ENCODE measurements at places on chromosomes 16 and 17.

DNA sequence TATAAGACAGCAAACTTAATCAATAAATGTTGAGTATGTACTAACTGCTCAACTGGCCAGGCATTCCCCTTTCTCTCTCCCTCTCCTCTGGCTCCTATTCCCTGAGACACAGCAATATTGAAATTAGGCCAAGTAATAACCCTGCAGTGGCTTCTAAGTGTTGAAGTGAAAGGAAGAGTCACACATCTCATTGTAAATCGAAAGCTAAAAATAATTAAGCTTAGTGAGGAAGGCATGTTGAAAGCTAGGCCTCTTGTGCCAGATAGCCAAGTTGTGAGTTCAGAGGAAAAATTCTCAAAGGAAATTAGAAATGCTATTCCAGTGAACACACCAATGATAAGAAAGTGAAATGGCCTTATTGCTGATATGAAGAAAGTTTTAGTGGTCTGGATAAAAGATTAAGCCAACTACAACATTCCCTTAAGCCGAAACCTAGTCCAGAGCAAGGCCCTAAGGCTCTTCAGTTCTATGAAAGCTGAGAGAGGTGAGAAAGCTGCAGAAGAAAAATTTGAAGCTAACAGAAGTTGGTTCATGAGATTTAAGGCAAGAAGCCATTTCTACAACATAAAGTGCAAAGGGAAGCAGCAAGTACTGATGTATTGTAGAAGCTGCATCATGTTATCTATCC is 35.4 kb upstream of the ABCC11 start:
- DNase-seq: no peak

DNA sequence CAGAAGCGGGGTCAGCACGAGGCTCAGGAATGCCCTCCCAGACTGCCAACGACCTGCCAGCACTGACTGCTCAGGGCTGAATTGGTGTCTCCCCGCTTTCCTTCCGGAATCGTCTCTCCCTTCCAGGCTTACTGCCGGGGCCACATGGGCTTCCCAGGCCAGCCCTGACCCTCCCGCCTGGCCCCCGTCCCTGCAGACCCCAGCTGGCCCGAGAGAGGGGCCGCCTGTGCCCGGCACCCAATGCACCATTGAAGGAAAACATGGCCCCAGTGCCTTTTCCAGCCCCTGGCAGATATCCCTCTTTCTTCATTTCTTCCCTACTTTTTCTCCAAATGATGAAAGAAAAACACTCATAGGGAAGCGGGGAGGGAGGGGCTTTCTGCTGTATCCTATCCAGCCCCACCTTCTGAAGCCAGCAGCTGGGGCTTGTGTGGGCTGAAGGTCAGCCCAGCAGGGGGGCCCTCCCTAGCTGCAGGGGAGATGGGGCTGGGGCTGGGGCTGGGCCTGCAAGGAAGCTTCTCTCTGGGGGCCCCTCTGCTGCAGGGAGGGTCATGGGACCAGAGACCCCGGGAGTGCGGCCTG is 25.9 kb downstream of the ZNF469 start:
- no peak for DNase-seq

DNA sequence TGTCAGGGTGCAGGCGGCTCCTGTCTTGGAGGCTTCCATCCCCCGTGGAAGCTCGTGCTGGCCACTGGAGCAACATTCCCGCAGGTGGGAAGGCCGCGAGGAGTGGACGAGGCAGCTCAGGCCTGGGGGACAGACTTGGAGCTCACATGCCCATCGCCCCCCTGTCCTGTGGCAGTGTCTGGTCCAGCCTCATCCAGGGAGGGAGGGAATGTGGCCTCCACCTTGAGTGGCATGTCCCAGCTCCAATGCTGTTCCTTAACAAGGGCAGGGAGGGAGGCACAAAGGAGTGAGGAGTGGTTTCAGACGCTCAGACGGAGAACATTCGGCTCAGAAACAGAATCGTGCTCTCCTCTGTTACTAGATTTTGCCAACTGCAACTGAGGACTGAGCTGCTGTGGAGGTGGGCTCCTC is 159.4 kb upstream of the CHMP6 start:
- DNase-seq: no peak

DNA sequence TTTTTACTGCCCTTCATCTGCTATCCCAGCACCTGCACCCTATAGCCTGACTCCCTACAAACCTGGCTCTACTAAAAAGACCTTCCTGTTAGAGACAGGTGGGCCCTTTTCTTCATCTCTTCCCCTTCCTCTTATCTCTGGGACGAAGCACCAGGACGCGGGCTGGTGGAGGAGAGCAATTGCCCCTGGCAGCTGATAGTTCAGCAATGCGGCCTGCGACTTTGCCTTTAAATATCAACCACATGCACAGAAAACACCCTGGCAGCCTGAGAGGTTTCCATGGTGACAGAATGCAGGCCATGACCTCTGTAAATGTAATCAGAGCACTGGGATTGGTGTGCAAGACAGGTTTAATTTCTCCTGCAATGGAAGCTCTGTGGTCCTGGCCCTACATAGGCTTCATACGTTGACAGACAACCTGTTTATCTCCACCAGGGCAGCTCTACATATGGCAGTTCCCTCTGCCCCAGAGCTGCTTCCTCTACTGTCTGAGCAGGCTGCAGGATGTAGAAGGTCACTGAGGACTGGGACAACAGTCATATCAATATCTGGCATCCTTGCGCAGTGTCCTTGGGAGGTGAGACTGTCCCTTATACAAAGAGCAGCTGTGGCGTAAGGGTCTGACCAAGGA is 10.0 kb upstream of the SKAP1 start:
- DNase-seq: no peak

DNA sequence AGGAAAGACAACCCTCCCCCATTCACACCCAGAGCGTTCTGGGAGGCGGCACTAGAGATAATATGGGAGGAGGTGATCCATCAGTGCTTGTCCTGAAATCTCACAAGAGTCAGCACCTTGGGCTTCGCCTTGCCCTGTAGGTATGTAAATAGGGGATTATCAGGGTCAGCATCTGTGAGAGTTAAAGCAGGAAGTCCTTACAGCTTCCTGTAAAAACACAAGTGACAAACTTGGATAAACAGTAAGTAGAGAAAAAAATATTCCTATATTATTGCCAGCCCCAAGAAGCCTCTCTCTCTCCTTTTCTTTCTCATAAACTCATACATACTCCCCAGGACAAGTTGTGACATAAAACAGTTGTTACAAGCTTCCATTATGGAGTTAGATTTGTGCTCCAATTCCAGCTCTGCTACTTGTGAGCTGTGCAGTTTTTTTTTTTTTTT is 187.7 kb downstream of the MAF start:
- no peak for DNase-seq

- no peak for DNase-seq
Observed at GRCh38 chr16:65698791-65699321, 577.0 kb upstream of the CDH11 start.

- no peak for DNase-seq
Observed at GRCh38 chr16:82192665-82193064, 22.6 kb upstream of the MPHOSPH6 start.

DNA sequence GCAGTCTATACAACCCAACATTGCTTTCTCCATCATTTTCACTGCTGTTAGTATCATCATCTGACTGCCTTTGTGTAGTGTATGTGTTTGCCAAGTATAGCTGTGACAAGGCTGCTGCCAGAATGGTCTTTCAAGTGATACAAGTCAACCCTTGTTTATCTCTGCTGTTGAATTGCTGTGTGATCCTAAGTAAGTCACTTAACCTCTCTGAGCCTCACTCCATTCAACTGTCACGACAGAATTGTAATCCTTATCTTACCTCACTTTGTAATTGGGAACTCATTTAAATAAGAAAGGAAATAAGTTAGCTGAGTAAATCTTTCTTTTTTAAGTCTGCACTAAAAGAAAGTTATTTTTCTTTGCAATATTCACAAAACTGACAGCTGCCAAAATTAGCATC is 340.6 kb downstream of the CA10 start:
- DNase-seq: no peak

- no peak for DNase-seq
Observed at GRCh38 chr17:74199306-74200092, 4.0 kb upstream of the RPL38 start.

GRCh38 chr17:57612202-57613071 is 132.7 kb downstream of the CCDC182 start:
- DNase-seq: peak; percentile 88

DNA sequence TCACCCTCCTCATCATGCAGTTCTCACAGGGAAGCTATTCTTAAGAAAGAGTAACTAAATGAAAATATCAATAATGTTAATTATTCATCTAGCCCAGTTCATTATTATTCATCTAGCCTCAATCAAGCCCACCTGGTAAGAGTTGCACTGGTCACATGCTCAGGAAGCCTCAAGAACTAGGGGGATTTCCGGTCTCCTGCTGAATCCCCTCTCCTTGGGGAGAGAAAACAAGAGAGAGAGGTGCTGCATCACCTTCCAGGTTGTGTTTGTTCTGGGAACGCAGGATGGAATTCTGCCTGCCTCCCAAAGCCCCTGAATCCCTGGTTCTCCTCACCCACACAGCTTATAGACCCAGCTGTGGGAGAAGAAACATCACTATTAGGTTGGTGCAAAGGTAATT is 164.0 kb downstream of the PMP22 start:
- no peak for DNase-seq

DNA sequence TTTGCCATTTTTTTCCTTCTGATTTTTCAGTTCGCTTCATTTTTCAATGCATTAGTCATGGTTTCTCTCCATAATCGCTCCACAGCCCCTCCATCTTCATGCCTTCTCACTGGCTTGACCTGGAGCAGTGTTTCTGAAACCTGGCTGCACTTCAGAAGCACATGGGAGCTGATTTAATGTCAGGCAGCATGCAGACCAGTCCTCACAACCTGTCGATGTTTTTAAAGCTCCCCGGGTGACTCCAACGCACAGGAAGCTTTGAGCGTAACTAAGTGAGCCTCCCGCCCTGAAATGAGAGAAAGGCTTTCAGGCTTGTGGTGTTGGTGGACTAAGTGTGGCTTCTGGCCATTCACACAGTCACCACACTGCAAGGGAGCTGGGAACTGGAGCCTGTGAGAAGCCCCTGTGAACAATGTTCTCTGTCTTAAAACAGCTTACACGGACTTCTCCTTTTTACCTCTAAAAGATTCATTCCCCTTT is 16.8 kb upstream of the DRG2 start:
- no peak for DNase-seq

- DNase-seq: no peak
Observed at GRCh38 chr17:69828087-69828486, 246.9 kb upstream of the KCNJ16 start.

DNA sequence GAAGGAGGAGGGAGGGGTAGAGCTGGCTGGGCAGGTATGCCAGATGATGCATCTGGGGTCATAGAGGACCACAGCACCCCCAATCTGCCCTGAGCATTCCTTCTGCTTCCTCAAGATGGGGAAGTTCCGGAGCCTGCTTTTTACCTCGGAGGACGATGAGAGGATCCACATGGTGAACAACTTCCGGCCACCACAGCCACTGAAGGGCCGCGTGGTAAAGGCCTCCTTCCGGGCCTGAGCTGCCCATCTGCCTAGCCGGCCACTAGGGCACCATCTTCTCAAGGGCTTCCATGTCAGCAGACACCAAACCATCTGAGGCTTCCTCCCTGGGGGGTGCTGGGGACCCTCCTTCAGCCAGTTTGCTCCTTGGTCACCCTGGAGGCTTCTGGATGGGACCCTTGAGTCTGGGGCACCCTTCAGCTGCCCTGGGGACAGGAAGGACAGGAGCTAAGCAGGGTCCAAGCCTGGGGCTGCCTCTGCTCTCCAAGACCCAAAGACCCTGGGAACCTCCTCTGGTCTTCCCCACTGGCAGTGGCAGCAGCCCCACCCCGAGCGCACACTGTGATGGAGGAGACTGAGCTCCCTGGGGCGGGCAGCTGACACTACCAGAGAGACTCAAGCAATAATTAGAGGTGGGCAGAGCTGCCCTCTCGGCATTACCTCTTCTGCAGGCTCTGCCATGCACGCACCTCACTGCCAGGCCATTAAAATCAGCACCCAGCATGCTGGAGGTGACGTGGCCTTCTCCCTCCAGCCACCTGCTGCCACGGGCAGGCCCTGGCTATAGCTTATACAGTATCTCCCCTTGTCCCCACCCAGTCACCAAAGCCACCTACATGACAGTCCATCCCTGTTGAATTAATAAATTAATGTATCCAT is 9.3 kb downstream of the CA7 start:
- DNase-seq: no peak

DNA sequence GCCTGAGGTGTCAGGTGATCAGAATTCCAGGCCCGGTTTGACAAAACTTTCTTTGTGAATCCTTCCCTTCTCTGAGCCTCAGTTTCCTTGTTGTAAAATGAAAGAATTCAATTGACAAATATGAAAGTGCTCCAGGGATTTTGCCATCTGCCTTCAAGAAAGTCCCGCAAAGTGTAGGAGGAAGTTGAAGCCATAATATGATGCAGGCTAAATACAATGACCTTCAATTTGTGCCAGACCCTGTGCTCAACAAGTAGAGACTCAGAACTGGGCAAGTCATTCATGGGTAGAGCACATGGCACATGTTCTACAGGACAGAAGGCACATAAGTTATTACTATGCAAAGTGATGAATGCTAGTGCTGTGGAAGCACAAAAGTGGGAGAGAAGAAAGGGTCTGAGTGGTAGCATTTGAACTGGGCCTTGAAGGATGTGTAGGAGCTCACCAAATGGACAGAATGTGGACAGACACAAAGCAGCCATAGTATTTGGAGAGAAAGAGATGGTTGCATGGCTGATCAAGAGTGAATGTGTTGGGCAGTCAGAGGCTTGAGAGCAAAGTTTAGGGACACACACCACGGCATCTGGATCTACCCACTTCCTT is 2.4 kb upstream of the SCIMP start:
- DNase-seq: no peak

GRCh38 chr16:48225456-48225855 is 18.6 kb upstream of the LONP2 start:
- DNase-seq: no peak

DNA sequence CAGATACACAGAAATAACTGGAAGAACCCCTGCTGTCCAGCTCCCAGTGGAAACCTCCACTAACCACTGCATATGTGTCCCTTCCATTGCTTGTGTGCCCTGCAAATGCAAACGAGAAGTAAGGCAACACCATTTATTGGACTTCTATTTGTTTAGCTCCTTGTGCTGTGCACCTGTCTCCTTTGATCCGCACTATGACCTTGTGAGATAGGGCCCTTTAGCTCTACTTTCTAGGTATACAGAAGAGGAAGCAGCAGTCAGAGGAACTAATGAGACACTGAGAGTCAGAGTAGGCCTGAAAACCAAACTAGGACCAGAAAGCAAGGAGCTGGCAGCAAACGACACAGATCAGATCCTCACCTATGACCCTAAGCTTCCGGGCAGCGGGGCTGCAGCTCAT is 22.4 kb downstream of the SOX9 start:
- no peak for DNase-seq

DNA sequence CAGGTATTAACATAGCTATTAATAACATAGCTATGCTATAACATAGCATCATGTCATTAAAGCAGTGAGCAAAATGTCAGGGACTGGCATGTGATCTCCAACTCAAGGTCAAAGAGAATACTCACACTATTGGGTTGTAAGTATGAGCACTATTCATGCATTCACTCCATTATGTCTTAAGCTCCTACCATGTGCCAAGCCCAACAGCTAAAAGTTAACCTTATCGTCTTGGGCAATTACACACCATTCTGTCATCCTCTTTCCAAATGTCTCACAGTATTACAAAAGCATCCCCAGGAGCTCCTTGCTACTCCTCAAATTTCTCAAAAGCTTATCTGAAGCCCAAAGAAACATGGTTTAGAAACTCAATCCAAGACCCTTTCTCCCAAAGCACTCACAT is 22.0 kb upstream of the NOG start:
- no peak for DNase-seq
